G401 (cell line): ENCODE measurements at places on chromosomes 2 and 18.

- DNase-seq, result no peak
Measured at GRCh38 chr2:74756356-74756890, 77.5 kb upstream of the HK2 start.

- no peak for DNase-seq
Measured at GRCh38 chr18:47689371-47689770, 241.1 kb downstream of the SMAD2 start.

DNA sequence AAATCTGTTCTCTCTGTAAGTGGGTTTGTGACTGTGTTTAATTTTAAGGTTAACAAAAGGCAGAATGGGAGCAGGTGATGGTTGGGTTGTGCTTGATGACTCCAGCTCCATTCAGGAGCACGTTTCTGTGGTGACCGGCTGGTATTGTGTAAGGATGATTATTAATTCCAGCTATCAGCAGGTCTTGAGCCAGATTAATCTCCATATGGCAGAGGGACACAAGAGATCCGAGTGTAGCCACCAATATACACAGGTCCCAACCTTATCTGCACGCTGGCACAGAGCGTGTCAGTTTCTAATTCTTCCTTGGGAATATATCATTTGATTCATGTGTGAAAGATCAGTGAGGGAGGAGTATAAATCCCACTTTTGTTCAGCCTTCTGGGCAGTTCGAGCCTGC, 199.0 kb upstream of the DCC start:
- no peak for DNase-seq

GRCh38 chr2:10245021-10245420, 57.7 kb upstream of the HPCAL1 start:
- no peak for DNase-seq

DNA sequence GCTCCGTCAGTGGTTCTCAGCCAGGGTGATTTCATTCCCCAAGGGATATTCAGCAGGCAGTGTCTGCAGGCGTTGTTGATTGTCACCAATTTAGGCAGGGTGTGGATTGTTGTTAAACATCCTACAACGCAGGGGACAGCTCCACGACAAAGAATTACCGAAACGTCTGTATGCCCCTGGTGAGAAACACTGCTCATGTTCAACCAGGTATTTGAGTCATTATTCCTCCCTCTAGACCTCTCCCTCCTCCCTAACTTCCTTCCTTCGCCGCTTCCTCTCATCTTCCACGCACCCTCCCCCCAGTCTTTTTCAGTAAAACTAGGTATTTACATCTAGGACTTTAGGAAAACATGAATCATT, 50.8 kb downstream of the NCK2 start:
- no peak for DNase-seq

- DNase-seq, result no peak
Measured at GRCh38 chr18:58838165-58838860, 26.4 kb upstream of the ZNF532 start.

DNA sequence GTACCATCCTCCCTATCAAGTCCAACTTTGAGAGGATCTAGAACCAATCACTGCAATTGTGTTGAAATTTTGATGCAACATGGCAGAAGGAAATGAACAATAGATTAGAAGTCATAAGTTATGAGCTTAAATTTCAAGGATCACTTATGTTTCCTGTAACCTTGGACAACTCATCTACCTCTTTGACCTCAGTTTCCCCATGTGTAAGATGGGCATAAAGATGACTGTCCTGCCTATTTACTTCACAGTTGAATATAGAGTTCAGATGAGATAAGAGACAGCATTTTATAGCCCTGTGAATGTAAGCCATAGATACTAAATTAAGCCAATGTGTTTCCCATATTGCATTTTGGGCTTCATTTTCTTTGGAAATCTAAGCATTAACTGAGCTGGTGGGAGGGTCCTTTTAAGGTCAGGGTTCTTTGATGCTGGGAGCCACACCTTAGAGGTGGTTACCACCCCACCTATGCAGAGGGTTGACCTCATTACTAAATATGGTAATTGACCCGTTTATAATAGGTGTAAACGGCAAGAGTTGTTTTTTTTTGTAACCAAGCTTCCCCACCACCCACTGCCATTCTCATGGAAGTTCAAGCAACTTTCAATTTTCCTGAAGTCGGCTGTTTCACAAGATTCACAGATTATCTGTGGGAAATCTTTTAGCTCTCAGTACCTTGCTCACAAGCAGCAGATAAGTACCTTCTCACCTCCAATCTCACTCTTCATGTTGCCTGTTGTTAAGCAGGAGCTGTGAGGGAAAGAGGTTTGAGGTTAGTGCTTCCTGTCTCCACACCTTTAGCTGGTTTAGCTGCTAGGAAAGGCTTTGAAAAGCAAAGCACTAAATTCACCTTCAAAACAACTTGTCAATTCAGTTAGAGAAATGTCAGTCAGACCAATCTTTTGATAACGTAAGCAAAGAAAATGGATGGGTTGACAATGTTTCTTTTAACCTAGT, 13.3 kb downstream of the CD28 start:
- DNase-seq, result no peak

DNA sequence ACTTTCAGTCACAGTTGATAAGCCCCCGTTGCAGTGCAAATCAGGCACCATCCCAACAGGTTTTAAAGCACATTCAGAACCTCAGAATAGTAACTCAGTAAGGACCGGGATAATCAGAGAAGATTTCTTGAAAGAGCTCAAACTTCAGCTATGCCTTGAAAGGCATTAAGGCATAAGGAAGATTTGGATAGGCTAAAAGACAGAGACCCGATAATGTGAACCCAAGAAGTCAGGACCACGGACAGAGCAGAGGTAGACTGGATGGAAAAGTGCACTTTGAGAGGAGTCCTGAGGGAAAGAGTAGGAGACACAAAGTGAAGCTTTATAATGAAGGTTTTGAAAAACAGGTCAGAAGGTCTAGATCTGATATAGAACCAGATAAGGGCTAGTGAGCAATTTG, 36.9 kb upstream of the KLF7 start:
- DNase-seq, result no peak

DNA sequence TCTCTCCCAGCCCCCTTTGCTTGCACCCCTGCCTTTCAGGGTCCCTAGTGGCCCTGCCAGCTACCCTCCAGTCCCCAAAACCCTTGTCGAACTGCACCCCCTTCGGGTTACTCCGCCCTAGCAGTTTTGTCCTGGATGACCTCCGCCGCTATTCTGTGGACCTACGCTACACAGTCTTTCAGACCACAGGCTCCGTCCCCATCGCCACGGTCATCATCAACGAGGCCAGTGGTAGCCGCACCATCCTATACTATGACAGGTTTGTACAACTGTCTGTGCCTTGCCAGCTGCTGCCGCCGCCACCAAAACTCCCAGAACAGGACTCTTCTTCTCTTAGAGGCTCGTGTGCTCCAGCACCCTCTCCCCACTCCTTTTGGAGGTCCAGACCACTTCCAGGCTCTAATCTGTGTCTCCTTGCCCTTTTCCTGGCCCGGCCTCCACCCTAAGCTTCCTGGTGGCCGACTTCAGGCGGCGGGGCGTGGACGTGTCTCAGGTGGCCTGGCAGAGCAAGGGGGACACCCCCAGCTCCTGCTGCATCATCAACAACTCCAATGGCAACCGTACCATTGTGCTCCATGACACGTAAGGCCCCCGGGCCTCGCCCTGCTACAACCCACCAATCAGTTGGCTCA, 7.9 kb downstream of the KHK start:
- no peak for DNase-seq

DNA sequence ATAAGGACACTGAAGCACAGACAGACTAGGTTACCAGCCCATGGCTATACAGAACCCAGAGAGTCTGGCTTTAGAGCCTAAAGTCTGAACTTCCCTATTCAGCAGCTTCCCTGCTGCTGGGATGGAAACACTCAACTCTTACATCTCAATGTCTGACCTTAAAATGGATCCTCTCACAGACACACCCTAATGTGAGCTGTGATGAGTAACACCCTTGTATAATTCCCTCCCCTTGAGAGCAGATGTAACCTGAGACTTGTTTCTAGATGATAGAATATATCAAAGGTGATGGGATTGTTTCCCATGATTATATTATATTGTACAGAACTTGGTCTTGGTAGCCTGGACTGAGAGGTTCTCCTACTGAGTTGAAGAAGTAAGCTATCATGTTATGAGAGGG, 577.1 kb upstream of the KLHL29 start:
- DNase-seq, result no peak
